ENCODE measurements at places on chromosomes 4 and X.

GRCh38 chr4:159366966-159367780, 264.3 kb downstream of the RAPGEF2 start:
- DNase-seq = no peak

DNA sequence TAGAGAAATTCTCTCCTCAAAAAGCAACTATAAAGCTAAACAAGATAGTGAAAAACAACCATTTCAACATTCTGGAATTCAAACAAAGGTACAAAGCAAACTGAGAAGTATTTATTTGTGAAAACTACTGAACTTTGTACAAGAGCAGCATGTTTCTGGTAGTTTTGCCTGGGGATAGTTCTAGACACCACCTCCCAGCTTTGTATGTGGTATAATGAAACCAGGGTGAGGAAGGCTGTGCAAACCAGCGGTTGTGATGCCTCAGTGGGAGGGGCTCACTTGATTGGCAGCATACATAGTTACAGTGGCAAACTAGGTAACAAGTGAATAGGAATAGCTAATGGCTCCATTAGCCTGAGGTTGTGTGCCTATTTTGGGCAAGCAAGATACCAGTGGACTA, 18.6 kb upstream of the FRMD7 start:
- no peak for DNase-seq

DNA sequence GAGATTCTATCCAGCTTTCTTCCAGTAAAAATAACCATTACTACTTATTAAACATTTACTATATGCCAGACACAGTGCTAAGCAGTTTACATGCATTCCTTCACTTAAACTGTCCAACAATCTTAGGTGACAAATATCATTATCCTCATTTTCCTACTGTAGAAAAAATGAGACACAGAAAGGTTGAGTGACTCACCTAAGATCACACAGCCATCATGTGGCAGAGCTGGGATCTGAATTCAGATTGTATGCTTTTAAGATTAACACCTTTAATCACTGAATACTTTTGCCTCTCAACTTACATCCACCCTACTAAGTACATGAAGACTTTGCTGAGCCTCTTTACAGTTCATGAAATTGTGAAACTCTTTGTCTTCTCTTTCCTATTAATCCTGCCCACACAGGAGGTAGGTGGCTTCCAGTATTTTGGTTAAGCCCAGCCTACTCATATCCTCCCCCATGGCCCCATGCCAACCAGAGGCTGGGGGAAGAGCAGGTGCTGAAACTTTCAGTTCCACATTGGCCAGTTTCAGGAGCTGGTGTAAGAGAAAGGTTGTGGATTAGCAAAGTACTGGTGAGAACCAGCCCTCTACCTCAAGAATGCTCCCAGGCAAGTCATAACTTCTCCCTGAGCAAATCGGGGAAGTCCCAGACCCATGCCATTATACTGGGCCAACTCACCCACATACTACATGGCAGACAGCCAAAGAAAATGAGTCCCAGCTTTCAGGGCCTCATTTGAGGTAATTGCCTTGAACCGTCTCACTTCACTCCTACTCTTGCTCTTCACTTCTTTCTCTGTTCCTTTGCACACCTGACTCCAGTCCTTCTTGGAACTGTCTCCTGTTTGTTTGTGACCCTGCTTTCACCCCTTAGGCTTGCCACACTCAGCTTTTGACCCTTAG, 211.1 kb downstream of the GUCY2F start:
- no peak for DNase-seq

DNA sequence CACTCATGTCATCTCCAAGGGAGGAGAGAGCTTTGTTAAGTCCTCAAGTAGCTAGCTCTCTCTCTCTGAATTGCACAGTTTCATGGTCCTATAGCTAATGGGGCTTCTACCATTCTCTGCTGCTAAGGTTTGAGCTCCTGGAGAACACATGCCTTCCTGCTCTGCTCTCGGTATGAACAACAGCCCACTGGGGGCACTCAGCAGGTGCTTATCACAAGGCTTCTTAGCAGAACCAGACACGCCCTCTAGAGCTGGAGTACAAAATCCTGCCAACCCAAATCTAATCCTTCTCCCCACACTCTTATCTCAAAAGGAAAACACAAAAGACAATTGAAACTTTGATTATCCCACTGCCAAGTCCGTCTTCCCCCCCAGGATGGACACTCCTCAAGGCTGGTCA, 176.5 kb downstream of the HS3ST1 start:
- no peak for DNase-seq

GRCh38 chr4:24243641-24244040, 340.7 kb downstream of the DHX15 start:
- DNase-seq = no peak

DNA sequence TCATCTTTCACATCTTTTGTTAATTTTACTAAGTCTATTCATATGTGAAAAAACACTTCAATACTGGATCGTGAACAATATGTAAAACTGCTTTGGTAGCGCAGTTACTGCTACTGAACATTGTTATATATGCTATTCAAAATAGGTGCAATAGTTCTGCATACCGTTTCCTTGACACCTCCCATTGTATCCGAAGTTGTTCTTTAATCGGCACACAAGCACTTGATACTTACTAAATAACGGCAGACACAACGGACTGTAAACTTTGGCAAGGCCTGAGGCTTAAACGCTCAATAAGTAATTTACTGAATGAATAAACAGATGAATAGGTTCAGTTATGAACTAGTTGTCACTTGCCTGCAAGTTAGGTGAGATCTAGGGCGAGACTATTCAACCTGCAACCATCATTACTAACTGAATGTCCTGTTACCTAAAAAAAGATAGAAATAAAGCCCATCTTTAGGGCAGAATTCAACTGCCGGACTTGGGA, 620 bp downstream of the ANAPC10 start:
- no peak for DNase-seq

- DNase-seq = no peak
Measured at GRCh38 chr4:187027272-187027671, 303.6 kb upstream of the FAT1 start.

DNA sequence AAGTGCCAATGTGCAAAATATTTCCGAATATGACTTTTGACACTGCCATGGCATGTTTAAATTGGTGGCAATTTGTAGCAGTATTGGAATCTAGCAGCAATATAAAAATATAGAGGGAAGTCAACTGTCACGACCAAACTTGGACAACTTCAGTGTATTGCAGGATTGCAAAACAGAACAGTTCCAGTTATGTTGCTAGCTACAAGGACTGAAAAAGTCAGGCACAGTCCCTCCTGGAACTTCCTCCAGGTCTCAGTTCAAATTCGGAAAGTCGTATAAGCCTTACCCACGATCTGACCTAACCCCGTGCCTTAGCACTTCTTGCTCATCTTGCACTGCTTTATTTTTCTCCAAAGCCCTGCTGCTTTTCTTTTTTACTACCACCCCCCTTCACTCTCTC, 390.0 kb upstream of the GALNT7 start:
- DNase-seq = no peak

GRCh38 chrX:101785142-101785541, 125.5 kb upstream of the ARMCX2 start:
- no peak for DNase-seq

DNA sequence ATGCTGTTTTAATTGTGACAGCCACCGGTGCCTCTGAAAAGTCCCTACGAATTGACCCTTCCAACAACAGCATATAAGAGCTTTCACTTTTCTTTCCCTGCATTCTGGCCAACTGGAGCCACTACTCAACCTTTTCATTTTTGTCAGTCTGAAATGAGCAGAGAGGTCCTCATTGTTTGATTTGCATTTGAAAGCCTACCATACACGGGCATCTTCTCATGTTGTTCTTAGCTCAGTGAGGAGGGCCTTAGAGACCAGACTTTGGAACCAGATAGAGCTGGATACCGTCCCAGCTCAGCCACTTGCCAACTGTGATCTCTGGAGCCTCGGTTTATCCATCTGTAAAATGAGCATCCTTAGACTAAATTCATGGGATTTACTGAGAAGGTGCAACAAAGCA, 16.9 kb upstream of the TMSB4X start:
- no peak for DNase-seq

DNA sequence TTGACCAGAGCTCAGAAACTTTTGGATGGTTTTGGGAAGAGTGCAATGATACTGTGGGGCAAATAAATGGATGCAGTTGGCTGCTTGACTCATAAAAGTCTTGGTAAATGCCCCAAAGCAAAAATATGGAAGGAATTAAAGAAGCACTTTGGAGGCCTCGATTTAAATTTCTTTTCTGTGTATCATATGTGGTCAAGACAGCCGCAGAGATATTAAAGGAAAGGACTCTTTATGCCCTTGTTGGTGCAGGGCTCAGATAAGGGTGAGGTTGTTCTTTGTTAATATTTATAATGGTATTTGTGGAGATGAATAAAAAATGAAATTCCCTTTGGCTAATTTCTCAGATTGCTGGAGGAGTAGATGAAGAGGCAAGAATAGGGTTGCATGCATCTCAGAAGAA, 90.2 kb downstream of the NHS start:
- DNase-seq = no peak

DNA sequence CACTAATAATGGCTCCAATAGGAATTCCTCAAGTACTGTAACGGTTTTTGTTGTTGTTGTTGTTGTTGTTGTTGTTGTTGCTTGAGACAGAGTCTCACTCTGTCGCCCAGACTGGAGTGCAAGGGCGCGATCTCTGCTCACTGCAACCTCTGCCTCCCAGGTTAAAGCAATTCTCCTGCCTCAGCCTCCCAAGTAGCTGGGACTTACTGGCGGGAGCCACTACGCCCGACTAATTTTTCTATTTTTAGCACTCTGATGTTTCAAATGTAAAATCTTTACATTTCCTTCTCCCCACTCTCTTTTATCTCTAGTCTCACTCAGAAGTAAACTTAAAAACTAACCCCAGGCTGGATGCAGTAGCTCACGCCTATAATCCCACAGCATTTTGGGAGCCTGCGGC, 8.0 kb downstream of the ANKRD17 start:
- DNase-seq = no peak

DNA sequence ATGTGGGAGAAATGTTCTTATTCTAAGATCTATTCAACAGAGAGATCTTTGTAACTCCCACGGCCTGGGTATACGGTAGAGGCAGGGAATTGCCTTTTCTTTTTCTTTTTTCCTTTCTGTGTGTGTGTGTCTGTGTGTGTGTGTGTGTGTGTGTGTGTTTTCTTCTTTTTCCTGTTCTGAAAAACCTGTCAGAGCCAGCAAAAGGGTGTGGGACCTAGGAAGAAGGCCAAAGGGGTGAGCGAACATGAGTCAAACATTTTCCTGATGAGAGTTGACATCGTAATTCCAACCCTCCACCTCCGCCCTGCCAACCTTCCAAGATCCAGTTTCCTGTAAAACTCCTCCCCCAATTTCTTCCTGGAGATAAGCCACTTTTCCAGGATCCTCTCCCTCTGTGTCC, 2.8 kb upstream of the CHIC2 start:
- DNase-seq = no peak

DNA sequence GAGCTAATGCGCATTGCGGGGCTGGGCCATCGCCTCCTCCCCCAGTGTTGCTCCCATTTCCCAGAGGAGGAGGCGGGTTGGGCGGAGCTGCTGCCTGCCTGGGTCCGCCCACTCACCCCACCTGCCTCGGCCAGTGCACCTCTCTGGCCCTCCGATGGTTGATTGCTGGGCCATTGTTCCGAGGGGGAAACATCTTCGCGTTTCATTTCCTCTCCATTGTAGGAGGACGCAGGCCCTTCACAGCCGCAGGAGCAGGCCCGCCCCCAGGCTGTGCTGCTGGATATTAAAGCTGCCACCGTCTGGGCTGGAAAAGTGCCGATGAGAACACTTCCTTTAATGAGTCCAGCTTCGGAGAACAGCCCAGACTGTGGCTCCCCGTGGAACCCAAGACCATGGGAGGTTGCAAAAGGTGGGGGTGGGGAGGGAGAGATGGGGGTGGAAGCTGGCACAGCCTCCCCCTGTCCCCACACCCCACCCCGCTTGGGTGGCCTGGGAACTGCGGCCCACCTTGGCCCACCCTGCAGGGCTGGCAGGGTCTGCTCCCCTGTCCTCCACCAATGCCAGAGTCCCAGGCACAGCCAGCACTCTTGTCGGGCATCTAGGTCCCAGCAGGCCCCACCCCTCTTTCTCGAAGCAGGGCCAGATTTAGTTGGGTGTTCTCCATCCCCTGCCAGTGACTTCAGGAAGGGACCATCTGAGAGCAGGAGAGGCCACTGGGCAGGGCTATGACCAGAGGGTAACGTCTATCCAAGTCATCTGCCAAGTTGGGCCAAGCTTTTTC, 96.6 kb downstream of the ADRA2C start:
- DNase-seq = no peak

GRCh38 chr4:67883458-67883857, 344 bp downstream of the TMPRSS11D start:
- no peak for DNase-seq

- DNase-seq = no peak
Measured at GRCh38 chrX:70168238-70169188, 8.8 kb upstream of the DGAT2L6 start.

- DNase-seq = no peak
Measured at GRCh38 chr4:169900241-169900845, 125.9 kb downstream of the MFAP3L start.

DNA sequence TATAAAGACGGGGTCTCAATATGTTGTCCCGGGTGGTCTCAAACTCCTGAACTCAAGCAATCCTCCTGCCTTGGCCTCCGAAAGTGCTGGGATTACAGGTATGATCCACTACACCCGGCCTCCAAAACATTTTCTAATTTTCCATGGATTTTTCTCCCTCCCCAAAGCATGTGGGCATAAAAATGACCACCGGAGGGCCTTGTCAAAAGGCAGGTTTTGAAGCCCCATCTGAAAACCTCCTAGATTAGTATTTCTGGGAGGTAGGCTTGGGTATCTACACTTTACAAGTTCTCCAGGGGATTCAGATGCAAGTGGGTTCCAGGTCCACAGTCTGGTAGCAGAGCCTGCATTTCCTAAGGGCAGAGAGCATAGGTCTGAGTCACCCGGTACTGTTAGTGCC, 1.4 kb upstream of the GPR173 start:
- DNase-seq = no peak

GRCh38 chr4:10171055-10171454, 54.5 kb upstream of the WDR1 start:
- DNase-seq = no peak

DNA sequence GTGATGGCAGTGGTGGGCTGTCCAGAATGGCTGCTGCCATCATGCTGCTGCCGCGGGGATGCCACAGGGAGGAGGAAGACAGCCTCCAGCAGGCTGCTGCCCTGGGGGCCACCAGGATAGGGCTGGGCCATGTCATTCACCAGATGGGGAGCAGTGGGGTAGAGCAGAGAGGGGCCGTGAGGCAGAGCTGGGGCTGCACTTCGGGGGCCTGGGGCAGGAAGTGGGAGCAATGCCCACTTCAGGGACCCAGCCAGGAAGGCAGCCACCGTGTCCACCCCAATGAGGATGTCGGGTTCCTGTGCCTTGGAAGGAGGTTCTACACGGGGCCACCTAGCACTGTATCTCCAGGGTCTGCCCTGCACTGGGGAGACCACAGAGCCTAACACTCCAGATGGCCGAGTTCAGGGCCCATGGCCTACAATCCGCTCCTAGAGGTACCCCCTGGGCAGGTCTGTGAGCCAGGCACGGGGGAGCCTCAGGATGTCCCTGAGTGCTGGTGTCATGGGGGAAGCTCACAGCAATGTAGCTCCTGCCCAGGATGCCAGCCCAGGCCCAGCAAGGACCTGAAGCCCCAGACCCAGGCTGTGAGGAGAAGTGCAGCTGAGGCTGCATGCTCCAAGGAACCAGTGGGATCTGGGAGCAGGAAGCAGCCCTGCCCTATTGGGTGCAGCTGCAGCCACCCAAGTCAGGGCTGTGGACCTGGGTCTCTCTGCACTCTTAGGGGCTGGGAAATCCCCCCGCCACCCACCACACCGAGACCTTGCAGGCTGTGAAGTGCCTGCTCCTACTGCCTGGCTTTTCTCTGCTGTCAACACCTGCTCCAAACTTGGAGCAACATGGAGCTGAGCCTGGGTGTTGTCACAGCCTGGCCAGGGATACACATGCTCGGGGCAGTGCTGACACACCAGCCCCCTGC, 140.3 kb downstream of the PDHA2 start:
- DNase-seq = no peak

- DNase-seq = no peak
Measured at GRCh38 chr4:110663738-110664444, 41.0 kb upstream of the PITX2 start.

Data from stimulated activated CD8-positive, alpha-beta memory T cell treated with anti-CD3 and anti-CD28 coated beads, Interleukin-4, amount 100 ng/mL, for 1 hour (primary cell).